ENCODE measurements at places on chromosomes 6 and 20.

GRCh38 chr6:144935661-144936060 is 650.5 kb downstream of the UTRN start:
- no peak for DNase-seq

DNA sequence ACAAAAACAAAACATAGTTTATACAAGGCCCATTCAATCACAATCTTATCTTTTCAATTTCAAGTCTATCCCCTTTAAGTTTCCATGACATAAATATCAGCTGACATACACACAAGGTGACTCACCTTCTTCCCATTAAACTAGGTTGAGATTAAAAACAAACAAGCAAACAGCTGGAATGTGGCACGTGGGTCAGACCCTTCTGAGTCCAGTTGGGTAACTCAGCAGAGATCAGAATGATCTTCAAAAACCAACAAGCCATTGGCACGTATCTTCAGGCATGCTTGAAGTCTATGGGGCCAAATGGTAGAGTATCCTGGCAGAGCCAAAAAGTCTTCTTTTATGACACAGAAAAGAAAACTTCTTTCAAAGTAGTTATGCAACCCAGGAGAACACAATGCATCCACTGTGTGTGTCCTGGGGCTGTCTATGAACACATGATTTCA is 603.5 kb upstream of the CITED2 start:
- DNase-seq, result peak; percentile 57

DNA sequence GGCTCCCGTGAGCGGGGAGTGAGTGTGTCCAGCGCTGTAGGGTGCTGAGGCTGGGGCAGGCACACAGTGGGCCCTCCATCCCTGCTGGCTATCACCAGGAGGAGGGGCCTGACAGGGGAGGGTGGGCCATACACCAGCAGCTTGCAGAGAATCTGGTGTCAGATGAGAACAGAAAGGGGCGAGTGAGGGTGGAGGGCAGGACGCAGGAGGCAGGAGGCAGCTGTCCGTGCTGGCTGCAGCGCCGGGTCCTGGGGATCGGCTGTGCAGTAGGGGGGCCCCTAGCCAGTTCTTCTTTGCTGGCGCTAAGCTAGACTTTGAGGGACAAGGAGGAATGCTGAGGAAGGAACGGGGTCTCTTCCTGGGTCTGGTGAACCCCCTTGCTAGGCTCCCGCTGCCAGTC is 1.6 kb upstream of the CABLES2 start:
- DNase-seq, result no peak

DNA sequence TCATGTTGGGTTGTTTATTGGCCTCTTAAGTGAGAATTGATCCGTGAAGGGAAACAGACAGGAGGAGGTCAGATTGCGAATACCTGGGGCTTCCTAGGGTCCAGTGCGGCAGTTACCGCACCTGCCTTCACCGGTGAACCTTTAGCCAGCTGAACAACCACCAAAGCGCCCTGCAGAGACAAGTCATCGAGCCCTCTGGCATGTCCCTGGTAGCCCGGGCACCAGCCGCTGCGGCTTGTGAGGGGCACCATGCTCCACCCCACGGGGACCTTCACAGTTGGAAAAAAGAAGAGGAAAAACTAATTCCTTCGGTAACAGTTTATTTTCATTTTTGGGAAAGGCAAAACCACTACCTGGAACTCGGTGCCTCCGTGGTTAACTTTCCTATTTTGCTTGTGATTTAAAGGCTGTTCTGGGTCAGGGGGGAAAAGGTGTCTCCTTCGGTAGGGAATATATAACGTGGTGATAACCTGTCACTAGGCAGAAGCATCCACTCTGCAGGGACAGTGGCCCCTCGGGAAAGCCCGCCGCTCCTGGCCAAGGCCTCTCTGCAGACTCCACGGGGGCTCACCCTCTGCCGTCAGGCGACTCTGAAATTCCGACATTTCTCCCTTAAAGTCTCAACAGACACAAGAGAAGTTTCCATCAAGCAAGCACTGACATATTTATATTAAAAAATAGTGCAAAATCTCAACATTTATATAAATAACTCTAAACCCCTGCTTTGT is 30.7 kb upstream of the ZBP1 start:
- DNase-seq, result no peak

DNA sequence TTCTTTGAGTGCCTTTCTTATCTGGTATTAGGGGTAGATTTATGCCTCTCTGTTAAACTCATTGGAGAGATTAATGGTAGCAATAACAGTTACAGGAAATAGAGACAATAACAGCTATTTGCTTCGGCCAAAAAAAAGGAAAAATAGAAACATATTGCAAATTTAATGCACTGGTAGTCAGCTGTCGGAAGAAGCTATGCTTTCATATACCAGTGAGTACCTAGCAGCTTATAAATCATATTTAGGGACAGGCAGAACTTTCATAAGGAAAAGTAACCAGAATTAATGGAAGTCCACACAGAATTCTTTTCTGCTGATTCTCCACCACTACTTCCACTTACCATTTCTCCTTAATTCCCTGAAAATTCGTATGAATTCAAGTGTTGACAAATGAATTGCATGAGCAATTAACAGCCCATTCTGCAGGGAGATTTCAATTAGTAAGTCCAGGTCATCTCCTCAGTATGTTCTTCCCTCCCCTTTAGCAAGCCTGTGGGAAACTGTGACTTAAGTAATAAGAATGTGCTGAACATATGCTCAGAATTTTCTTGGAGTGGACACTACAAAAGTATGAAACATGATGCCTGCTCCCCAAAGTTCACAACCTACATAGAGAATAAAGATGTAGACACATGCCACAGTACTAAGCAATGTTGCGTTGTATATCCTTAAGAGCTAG is 196.7 kb upstream of the KCNQ5 start:
- DNase-seq, result peak; percentile 94

DNA sequence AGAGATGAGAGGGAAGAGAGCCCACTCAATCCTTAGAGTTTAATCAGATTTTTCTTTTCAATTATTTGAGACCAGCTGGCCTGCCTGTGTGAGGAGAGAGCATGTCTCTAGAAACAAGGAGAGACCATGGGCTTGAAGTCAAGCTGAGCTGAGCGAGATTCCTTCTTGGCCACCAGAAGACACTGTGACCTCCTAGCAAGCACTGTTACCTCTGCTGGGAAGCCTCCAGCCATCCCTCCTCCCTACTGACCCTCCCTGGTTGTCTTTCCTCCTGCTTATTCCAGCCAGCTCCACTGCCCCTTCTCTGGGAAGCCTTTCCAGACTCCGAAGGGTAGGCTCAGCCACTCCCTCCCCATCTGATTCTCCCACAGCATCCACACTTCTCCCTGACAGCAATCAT is 110.0 kb downstream of the SCML4 start:
- no peak for DNase-seq

DNA sequence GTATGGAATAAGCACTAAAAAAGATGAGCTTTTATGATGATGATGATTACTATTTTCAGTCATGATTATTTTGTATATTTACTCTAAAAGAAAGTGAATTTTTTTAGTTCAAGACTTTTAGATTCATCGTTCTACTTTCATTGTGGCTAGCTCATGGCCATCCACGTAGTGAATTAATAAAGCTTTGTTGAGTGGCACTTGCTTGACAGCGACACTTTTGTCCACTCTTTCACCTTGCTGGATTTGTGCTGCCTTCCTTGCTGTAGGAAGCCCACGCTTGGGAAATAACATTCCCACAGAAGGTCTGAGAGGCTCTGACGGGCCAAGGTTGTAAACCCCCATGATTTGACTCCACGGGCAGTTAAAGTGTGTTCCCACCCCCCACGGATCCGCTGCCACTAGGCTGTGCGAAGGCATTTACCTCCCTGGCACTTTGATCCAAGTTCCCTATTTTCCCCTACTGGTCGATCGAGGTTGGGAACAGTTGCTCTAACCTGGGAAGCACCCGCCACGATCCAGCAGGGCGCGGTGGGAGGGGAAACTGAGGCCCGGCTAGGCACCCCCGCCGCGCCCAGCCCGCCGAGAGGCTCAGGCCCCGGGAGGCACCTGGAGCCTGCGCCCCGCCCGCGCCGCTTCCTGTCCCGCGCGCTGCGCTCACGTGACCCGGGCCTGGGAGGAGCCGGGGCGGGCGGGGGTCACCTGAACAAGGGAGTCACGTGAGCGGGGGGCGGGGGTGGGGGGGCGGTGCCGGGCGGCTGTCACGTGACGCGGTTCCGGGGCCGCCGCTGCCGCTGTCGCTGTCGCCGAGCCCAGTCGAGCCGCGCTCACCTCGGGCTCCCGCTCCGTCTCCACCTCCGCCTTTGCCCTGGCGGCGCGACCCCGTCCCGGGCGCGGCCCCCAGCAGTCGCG is at the start of gene IGF2R:
Gene IGF2R (plus strand): TSS at position 788 of the 909 bp plus-strand sequence. CDS start 165 bp downstream, outside the sequence.
- DNase-seq, result no peak

DNA sequence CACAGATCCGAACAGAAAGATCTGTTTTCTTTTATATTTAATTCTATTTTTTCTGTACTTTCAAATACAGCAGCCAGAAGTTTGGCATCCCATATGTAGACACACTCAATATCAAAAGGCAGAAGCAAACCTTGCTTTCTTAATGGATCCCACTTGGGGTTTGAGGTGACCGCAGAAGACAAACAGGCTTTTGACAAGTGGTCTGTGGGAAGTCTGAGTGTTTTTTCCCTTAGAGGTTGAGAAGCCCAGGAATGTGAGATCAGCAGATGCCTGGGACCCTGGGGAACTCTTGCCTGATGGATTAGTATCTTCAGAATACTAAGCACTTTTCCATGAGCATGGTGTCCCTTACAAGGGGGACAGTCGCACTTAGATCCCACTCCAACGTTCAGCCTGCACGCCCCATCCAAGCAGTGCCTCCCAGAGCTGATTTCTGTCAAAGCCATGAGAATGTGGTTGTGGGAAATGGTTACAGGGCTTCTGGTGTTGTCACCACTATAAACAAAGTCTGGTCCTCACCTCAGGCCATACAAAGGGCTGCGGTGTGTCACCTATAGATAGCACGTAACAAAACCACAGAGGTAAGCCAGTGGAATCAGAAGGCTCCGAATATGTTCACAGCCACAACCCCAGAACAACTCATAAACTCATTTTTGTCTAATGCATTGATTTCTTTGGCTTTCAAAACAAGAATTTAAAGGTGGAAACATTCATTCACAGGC is 12.7 kb downstream of the IL17F start:
- no peak for DNase-seq

DNA sequence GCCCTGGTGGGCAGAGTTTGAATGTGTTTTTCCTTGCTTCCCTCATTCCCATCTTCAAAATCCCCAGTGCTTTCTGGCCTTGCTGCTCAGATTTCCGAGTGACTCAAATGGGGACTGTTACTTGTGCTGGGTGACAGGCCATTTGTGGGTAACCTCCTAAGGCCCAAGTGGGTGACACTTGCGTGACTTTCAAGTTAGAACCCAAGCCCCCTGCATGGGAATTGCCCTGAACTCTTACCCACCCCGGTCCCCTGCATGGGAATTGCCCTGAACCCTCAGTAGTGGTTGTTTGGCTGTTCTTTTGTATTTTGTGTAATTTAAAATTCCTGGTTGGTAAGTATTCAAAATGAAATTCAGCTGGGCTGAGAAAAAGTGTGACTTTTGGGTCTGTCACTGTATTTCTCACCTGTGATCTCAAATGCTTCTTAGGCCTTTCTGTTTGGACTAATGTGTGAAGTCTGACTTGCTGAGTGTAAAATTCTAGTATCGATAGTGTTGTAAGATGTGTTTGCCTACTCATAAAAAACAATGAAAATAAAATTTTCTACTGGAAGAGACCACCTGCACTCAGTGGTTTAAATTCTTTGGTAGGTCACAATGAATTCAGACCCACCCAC is 12.4 kb upstream of the RBM38 start:
- no peak for DNase-seq

GRCh38 chr6:51855310-51856082 is 231.9 kb downstream of the PKHD1 start:
- DNase-seq, result no peak

DNA sequence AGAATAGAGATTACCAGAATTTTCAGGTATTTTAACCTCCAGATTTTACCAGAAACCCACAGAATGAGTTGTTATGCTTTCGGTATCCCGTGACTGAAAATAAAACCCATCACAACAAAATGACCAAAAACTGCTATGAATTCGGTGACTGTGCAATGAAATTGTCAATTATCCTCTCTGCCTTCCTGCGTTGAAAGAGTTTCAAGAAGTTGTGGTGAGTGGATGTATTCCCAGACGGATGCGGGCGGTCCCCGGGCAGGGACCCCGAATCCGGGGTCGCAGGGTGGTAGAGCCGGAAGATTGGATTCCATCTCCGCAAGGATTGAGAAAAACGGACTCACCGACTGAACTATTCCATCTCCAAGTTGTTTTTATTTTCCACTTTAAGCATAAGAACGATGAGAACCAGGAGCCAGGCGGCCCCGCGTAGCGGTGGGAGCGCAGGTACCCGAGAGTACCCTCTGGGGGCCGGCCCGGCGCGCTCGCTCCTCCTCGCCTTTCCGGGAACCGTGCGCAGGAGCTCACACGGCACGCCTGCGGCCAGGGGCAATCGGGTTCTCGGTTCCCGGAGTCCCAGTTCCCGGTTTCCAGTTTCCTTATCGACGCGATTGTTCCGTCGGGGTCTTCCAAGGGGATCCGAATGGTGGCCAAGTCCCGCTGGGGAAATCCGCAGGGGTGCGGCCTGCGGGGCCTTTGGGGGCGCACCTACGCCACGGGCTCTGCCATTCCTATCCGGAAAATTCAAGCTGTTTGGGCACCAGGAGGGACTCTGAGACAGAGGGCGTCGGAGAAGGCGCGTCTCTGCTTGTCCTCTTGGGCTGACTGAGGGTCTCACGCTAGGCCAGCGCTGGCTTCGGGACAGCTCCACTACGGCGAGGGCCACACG is 104.9 kb upstream of the PRDM1 start:
- no peak for DNase-seq

DNA sequence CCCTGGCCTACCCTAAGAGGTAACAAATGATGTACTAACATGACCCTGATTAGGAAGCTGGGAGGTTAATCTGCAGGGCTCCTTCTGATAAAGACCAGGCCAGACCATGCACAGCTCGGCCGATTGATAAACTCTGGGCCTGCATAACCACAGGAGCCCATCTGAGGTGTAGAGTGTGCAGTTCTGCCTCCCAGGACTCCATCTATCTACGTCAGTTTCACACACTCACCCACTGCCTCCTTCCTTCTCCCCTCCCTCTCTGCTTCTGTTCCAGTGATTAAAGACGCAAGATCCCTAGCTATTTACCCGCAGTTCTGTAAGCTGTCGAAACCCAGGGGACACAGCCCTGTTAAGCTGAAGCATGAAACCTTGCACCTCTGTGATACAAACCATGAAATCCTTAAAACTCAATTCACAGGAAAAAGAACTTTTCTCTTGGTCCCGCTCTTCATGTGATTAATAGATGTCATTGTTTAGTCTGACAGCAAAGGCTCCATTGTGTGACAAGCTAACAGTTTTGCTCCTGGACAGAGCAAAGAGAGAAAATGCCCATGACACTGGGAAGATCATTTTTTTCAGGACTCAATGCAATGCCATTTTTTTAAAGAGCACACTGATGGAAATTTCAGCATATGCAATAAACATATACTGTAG is 470.6 kb downstream of the MAFB start:
- no peak for DNase-seq

GRCh38 chr6:51753635-51754034 is 333.8 kb downstream of the PKHD1 start:
- DNase-seq, result no peak

DNA sequence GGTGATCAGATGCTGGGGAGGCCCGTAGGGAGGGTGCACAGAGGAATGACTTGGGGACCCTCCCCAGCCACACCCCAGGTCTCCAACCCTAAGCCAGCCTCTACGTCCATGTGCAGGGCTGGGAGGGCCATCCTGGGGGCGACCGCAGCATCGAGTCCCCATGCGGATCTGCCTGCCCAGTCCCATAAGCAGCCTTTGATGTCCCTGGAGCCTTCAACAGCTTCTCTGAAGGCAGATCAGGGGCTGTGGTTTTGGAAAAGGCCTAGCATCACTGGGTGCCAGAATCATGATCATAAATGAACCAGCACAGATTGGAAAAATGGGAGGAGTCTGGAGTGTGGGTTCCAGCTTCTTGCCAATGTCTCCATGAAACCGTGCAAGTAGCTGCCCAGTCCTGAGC is 22.9 kb downstream of the TOX2 start:
- no peak for DNase-seq
